ENCODE measurements at places on chromosomes 11 and 22. TPM values are rescaled to one million over a fixed set of nuclear protein-coding genes. Genes with fewer than 3 reads are reported as not detected.

GRCh38 chr11:63680834-63681320 lies 423 bp upstream of the RTN3 start:
- no peak for DNase-seq

The TPBGL gene
- 0.47 TPM for total RNA-seq

The APOBEC3G gene
- total RNA-seq: 19.2 TPM

DNA sequence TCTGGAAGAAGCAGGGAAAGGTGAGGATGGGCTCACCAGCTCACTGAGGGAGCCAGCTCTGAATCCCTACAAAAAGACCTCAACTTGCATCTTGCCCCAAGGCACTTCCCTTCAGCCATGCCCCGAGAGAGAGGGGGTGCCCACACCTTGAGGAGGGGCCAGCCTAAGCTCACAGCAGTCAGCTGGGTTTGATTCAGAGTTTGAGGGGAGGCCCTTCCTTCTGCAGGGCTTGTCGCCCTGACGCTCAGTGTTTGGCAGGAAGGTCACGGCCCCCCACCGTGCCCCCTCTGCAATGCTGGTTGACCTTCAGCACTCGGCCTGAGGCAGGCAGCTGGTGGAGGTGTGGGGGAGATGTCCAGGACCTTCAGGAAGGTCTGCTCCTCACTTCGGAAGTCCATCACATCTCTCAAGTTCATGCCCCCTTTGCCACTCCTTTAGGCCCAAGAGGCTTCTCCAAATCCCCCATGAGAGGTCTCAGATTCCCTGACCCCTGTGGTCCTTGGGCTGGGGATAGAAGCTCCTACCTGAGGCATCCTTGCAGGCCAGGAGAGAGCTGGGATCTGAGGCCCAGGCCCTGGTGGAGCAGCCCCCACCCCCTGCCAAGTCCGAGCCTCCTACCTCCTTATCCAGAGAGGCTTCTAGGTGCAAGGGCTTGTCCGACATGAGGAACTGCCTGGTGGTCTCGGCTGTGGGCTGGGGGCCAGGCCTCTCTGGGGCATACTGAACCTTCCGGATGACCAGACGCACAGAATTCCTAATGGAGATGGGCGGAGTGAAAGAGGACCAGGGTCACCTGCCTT lies 37.6 kb downstream of the TPBGL start:
- no peak for DNase-seq
